Progenitor cell of endocrine pancreas (in vitro differentiated cells): ENCODE measurements at places on chromosomes 11 and 22. TPM values are rescaled to one million over a fixed set of nuclear protein-coding genes. Genes with fewer than 3 reads are reported as not detected.

The RFPL1 gene
- 0.22 TPM in 1 of 2 replicates, not detected in the other for total RNA-seq

DNA sequence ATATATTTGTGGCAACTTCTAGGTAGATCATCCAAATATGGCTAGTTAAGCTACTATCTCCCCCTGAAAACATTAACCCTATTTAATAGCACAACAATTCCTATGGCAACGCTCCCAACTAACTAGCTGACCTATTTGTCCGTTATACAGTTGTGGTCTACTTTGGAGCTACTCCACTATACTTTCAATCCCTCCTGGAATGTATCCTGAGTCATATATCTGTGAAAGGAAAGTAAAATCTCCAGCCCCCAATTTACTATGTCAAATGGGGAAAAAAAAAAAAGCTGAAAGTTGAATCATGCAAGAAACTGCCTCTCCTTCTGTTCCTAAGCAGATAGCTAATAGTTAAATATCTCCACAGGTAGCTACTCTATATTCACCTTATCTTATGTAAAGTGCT is 128.5 kb downstream of the CD44 start:
- no peak for DNase-seq

DNA sequence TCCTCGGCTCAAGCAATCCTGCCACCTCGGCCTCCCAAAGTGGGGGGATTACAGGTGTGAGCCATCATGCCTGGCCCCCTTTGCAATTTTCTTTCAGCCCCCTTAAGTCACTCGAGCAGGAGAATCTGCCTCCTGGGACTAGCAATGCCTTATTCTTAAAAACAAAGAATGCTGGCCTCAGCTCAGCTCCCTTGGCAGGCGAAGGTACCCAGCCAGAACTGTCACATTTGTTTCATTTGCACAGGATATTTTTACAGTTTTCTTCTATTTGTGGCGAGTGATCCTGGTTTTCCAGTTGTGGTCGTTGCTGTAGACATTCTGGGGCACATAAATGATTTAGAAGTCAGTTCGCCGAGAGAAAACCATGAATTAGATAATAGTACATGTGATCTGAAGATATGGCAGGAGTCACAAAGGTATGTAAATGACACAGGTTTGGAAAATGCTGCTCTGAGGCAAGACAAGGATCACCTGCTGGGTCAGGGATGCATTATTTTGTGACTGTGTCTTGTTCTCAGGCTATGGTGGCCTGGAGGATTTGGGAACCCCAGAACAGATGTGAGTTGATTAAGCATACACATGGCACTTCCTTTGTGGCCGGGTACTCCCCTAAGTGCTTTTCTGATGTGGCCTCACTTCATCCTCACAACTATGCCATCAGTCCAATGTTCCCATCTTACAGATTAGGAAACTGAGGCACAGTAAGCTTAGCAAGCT is 51.2 kb upstream of the SLC22A12 start:
- DNase-seq, result no peak

DNA sequence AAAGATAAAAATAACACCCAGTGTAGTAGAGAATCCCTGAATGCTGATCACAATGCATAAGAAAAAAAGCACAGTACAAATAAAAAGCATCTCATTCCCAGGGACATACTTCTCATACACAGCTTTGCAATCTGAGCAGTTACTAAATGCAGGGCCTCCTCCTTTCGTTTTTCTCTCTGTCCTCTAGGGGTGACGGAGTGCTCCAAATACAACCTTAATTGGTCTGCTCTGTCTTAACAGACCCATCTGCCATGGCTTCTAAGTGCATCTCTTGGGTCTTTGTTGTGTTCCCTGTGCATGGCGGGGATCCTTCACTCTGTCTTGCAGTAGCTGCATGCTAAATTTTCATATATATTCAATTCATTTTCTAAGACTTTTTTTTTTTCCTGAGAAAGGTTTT is 1114.2 kb upstream of the RAG2 start:
- no peak for DNase-seq

DNA sequence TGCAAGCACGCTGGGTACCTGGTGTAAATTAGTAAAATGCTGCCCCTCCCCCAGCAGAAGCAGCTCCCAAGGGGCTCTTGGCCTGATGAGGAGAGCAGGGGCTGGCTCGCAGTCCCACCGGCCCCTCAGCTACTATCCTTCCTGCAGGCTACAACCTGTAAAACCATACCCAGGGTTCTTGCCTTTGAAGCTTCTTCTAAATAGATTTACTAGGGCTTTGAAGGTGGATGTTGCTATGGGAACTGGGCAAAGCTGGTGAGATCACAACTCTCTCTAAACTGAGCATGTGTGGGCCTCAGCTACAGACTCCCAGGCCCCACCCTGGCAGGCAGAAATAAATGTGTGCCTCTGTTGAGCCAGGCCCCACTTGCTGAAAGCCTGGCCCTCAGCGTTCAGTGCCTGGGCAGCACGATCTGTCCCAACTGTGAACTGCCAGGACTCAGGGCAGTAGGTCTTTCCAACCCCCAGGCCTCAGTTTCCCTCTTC is 18.5 kb downstream of the CD5 start:
- DNase-seq, result no peak

The CABP4 gene
- 0.18 TPM in 1 of 2 replicates, not detected in the other for total RNA-seq

The COMT gene
- 48.7 and 58.2 TPM in 2 replicates for total RNA-seq

DNA sequence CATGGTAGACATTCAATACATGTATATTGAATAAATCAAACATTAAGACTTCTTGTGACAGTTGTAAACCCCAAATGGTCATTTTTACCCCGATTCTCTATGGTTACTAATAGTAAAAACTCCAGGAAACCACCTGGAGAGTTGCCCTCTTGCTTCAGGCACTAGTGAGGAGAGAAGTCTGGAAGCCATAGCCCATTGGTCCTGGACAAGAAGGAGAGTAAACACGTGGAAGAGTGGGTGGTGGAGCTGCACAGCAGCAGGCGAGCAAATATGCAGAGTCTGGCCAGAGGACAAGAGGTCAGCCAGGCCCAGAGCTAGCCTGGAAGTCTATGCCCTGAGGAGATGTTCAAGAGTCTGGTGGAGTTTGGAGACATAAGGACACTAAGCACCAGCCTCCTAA is 17.7 kb downstream of the DCHS1 start:
- DNase-seq, result no peak

The ANO3 gene
- total RNA-seq, result 0.53 and 0.67 TPM in 2 replicates
